ENCODE measurements at places on chromosomes 13 and 19.
A peak's percentile ranks its signal among the peaks of the same experiment; 100 is the strongest.

DNA sequence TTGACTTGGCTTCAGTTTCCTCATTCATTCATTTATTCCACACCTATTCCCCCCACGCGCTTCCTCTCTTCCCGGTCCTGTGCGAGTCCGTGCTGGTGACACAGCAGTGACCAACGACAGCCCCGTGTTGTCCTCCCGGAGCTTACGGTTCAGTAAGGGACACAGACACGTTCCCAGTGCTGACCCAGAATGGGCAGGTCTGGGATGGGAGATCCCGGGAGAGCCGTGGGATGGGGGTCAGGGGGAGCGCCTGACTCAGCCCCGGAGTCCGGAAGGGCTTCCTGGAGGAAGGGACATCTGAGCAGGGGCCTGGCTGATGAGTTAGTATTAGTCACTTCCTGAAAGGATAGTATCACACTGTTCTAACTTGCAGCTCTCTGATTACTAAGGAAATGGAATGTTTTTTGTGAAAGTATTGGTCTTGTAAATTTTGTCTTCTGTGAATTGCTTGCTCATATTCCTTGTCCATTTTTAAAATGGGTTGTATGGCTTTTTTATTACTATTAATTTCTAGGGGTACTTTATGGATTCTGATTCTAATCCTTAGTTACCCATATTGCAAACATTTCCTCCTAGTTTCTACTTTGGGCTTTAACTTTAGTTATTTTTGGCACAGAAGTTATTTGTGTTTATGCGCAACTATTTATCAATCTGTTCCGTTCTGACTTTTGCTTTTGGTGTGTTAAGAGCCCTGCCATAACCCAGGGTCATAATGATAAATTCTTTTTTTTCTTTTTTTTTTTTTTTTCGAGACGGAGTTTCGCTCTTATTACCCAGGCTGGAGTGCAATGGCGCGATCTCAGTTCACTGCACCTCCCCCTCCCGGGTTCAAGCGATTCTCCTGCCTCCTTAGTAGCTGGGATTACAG, 708 bp upstream of the ERCC1 start:
- DNase-seq: peak; percentile 58

- DNase-seq: no peak
Measured at GRCh38 chr13:109734002-109734785, 52.2 kb downstream of the IRS2 start.

GRCh38 chr19:49712397-49712859, 21.5 kb downstream of the CPT1C start:
- DNase-seq: no peak

DNA sequence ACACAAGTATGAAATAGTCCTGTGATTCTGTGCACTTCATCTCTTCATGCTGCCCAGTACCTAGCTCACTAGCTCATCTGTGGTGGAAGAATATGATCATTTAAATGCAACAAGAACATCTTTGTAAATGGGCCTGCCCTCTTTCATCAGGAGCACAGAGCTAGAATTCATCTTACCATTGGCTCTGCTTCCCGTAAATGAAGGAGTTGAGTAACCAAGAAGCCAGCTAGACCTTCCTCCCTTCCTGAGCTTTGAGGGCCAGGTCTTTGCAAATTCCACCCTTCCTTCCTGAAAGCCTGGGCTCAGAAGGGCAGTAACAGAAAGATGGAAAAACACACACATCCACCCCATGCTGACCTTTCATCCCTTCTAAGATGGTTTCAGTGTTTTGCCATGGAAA, 82.0 kb downstream of the FRY start:
- no peak for DNase-seq

- no peak for DNase-seq
Measured at GRCh38 chr13:109211616-109212015, 574.8 kb downstream of the IRS2 start.

- DNase-seq: no peak
Measured at GRCh38 chr19:6720369-6721137, at the start of gene C3. C3 (minus strand) TSS chr19:6720650; CDS start chr19:6720589, 61 bp downstream.

- DNase-seq: no peak
Measured at GRCh38 chr13:50361282-50361681, 346.0 kb downstream of the KCNRG start.

DNA sequence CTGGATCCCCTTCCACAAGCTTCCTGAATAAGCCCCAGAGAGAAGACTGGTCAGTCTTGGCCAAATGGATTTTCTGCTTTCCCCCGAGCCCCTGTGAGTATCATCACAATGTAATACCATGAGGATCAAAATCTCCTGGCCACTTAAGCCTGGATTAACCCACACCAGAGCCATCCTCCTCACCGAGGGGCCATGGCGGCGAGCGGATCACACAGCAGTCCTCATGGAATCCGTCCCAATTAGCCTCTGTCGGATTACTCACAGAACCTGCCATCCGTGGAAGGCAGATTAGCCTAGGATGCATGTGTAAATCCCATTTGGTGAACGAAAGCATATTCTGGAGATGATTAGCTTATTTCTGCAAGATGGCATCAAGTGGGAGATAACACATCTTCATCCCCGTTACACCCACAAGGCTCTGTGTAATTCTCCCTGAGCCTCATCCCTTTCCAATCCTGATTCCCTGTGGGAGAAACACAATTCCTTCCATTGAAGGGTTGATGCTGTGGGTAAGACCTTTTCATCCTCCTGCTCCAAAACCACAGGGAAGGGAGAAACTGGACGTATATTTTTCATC, 42.5 kb downstream of the GNG7 start:
- DNase-seq: no peak

DNA sequence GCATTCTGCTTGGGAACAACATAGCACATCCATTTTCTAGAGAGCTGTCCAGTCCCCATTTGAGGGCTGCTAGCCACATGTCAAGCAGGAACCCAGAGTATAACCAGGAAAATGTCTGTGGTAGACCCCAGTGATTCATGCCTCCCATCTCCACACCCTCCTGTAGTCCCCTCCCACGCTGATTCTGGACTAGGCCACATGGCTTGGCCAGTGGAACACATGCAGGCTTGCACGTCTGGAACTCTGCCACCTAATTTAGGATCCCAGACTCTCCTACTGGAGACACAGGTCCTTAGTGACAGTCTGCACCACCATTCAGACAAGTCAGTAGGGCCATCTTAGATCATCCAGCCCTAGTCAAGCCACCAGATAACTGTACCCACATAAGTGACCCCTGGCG, 149.8 kb downstream of the ZIC5 start:
- DNase-seq: no peak

- no peak for DNase-seq
Measured at GRCh38 chr19:16435238-16435917, 36.4 kb downstream of the EPS15L1 start.

- no peak for DNase-seq
Measured at GRCh38 chr19:13831537-13832467, 36.6 kb downstream of the ZSWIM4 start.

GRCh38 chr19:7916955-7917266, 2.3 kb downstream of the TGFBR3L start:
- no peak for DNase-seq

- no peak for DNase-seq
Measured at GRCh38 chr13:77513719-77514335, 21.7 kb upstream of the SCEL start.
